OCI-M1 (cell line): ENCODE measurements at places on chromosomes 12 and 14.

GRCh38 chr12:93804392-93805179, 127.4 kb downstream of the CRADD start:
- peak; percentile 18 for DNase-seq

DNA sequence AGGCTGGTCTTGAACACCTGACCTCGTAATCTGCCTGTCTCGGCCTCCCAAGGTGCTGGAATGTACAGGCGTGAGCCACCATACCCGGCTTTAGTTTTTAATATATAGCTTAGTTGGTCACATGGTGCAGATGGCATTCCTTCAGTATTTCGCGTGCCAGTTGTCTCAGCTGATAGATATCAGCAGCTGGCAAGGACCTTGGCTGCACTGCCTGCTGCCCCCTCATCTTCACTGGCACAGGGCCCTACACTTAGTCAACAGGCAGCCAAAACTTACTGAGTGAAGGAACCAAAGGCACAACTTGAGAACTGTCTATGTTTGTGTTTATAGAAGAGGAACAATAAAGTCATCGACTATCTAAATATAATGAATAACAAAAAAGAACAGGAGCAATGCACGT, 31.0 kb downstream of the EID3 start:
- DNase-seq, result no peak

GRCh38 chr14:104512061-104512460, 67.5 kb upstream of the C14orf180 start:
- DNase-seq, result no peak

GRCh38 chr12:116693286-116694227, 44.3 kb downstream of the SPRING1 start:
- DNase-seq, result no peak

DNA sequence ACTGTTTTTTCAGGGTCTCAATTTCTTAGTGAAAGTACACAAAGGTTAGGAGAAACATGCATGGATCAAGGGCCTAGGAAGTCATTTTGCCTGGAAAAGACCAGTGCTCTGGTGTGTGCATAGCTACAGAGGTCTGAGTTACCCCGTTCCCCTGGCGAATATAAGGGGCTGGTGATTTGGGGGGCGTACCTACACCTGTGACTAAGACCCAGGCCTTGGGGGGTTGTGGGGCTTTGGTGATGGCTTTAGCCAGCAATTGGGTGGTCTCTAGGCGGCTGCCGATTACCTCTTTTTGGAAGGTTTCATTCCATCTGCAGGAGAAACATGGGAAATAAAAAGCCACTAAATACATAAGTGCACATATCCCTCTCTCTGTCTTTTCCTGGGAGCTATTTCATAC, 1.1 kb downstream of the SDR39U1 start:
- no peak for DNase-seq

GRCh38 chr12:53289891-53290290, 5.5 kb upstream of the PFDN5 start:
- no peak for DNase-seq

DNA sequence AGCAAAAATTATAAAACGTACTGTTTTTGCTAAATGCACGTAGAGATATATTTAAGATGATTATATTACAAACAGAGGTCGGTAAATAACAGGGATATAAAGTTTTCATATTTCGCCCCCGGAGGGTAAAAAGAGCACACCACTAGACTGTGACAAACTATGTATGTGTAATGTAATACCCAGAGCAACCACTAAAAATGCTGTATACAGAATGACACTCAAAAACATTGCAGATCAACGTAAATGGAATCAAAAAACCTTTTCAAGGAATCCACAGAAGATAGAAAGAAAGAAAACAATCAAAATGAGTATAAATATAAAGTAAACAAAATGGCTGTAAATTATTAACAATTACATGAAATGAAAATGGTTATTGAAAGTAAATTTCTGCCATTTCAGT, 37.6 kb upstream of the PRB4 start:
- DNase-seq, result no peak

- DNase-seq, result peak; percentile 29
Measured at GRCh38 chr12:102167821-102168604, 29.6 kb downstream of the PMCH start.

GRCh38 chr12:127957001-127957660, 309.8 kb upstream of the TMEM132C start:
- DNase-seq, result no peak

DNA sequence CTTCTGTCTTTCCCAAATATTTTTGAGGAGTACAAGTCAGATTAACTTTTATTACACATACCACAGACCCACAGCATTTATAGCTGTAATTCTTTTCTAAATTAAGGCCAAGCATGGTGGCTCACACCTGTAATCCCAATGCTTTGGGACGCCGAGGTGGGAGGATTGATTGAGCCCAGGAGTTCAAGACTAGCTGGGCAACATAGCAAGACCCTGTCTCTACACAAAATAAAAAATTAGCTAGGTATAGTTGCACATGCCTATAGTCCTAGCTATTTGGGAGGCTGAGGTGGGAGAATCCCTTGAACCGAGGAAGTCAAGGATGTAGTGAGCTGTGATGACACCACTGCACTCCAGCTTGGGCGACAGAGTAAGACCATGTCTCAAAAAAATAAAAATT, 7.0 kb downstream of the DUSP16 start:
- no peak for DNase-seq

- DNase-seq, result no peak
Measured at GRCh38 chr12:64147875-64148274, 74.2 kb downstream of the KICS2 start.

DNA sequence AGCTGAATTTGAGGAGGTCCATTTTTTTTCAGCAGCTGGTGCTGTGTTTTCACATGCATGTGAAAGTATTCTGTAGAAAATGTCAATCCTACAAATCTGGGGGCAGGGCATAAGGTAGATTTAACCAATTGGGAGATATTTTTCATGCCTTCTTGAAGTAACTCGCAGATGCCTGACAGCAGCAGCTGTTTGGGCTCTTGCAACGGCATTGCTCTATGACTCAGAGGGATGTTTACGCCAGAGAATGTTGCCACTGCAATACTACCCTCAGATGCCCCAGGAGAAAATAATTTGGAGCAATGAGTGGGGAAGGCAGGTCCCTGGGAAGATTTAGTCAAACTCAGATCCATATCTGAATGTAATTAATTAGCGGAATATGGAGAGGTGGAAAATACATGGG, 42.5 kb upstream of the MYBPC1 start:
- DNase-seq, result no peak

GRCh38 chr12:121738340-121738858, 25.8 kb downstream of the TMEM120B start:
- peak; percentile 83 for DNase-seq

DNA sequence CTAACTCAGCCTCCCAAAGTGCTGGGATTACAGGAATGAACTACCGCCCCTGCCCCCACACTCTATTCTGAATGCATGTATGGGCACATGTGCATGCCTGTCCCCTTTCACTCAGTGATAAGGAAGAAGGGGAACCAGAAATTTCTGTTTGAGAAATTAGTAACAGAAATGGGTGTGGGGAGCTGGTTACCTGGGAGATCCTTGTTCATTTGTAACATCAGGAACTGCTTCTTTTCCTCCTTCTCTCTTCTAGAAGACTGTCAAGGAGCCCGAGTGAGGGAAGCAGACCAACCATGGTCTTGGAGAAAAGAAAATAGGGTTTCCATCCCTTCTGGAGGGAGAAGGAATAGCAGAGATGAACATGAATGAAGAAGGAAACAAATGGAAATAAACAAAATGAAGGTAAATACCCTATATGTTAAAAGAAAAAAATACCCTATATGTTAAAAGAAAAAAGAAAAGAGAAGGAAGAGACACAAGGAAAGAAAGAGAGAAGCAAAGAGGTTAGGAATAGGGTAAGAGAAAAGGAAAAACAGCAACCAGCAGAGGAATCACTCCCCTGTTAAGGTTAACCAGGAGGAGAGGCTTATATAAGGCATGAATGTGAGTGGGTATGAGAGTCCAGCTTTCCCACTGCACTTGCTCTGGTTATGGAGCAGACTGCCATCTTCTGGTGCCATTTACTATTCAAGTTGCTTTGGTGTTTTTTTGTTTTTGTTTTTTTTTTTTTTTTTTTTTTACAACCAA, 3.3 kb downstream of the PPP1R3E start:
- peak; percentile 60 for DNase-seq

DNA sequence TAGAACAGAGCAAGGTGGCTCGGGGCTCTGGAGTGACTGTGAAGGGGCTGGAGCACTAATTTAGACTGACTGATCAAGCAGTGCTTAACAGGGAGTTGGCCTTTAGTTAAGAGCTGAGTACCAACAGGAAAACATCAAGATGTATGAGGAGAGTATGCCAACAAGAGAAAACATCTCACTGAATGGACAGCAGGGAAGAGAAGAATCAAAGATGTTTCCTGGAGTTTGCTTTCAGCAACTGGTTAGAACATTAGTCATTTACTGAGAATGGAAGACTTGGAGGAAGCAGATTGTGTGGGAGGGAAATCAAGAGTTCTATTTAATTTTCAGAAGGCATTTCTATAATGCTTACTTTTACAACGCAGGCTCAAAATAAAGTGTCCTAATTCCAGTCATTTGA, 259.3 kb downstream of the ADAMTS20 start:
- no peak for DNase-seq

DNA sequence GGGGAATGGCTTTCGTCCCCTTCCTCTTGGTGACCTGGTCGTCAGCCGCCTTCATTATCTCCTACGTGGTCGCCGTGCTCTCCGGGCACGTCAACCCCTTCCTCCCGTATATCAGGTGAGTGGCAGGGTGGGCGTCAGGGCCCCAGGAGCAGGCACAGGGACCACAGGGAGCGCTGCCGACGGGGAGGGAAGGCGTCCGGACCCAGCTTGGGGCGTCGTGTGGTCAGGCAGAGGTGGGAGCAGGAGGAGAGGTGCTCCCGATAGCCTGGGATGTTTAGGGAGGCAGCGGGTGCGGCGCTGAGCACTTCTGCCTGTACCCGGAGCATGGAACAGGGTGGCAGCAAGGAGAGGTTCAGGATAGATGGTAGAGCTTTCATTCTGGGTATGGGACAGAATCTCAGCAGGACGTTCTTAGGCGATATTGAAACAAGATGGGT, 444 bp downstream of the DRAM1 start:
- peak; percentile 64 for DNase-seq

DNA sequence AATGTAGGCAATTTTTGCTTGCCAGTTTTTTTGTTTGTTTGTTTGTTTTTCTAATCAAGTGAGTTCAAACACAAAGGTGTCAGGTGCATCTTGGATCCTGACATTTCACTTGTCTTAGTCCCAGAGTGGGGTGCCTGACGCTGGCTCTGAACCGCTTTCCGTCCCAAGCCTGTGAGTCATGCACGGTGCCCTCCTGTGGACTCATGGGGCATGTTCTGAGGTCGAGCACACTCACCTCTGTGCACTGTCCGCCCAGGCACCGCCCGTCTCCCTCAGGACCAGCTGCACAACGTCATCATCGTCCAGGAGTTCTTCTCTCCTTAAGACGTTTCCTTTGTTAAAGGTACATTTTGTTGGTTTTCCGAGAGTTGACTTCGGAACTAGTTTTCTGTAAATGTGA, 98.2 kb downstream of the GLT1D1 start:
- DNase-seq, result no peak

- no peak for DNase-seq
Measured at GRCh38 chr12:107429006-107429705, 256.4 kb upstream of the PWP1 start.

DNA sequence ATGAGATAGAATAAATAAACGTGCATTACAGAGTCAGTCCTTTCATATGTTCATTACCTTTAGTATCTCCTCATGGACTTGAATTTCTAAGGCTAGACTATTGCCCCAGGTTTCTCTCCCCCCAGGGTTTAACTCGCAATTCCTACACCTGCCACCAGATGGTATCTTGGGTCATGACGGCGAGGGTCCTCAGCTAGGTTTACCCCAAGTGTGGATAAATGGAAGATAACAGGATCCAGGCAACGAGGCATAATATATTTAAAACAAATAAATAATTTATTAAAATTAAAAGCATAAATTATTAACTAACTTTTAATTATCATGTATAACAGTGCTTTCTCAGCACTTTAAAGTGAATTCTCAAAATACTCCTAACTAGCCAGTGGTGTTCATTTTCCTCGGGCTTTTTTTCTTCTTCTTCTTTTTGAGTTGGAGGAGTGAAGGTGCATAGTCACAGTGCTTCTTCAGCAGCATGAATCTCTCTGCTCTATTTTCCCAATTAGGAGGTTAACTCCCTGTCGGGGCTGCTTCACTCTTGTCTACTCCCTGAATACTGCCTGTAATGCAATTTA, 243.5 kb upstream of the CAND1 start:
- DNase-seq, result peak; percentile 64

DNA sequence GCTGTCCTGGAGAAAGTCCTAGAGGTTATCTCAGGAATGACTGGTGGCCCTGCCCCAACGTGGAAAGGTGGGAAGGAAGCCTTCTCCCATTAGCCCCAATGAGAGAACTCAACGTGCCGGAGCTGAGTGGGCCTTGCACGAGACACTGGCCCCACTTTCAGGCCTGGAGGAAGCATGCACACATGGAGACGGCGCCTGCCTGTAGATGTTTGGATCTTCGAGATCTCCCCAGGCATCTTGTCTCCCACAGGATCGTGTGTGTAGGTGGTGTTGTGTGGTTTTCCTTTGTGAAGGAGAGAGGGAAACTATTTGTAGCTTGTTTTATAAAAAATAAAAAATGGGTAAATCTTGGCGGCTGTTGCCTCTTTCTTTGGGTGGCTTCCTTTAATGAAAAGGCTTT, 152.8 kb downstream of the SMOC1 start:
- DNase-seq, result no peak

GRCh38 chr14:54291491-54292191, 105.2 kb upstream of the CDKN3 start:
- no peak for DNase-seq

DNA sequence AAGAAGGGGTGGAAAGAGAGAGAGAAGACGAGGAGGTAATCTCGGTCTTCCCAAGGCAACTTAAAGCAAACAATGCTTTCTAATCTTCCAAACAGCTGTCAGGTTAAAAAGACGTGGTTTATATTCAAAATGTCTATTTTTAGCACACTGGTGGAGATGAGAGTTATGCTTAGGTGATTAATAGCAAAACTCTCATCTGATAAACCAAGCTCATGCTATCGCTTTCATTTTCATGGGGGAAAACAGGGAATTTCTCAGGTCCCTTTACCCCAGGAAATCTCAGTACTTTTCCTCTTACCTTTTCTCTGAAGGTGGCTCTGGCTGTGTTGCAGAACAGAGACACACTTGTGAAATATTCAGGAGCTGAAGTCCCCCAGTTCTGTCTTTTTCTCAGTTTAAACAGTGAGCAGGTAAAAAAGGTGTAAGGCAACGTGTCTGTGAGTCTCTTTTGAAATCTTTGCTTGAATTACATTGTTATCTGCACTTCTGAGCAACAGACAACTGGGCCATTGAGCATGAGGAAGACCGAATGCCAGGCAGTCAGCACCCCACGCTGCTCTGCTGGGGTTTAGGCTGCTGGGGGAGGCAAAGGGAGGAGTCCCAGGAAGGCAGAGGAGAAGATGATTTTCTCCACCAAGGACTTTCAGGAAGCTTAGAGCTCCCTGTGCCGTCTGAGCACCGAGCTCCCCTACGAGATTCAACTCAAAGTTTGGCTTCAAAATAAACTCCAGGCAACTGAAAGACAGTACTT, 759.3 kb downstream of the BCL11B start:
- DNase-seq, result no peak

GRCh38 chr12:130486146-130486435, 148.4 kb downstream of the PIWIL1 start:
- DNase-seq, result no peak
